Stimulated activated CD4-positive, alpha-beta T cell treated with anti-CD3 and anti-CD28 coated beads, Interleukin-12 subunit alpha, Interleukin-12 subunit beta, amount 100 ng/mL, for 48 hours (primary cell): ENCODE measurements at places on chromosomes 12 and 14.

- DNase-seq = no peak
These were observed 135.8 kb downstream of the SYNE2 start for GRCh38 chr14:63988579-63988978.

DNA sequence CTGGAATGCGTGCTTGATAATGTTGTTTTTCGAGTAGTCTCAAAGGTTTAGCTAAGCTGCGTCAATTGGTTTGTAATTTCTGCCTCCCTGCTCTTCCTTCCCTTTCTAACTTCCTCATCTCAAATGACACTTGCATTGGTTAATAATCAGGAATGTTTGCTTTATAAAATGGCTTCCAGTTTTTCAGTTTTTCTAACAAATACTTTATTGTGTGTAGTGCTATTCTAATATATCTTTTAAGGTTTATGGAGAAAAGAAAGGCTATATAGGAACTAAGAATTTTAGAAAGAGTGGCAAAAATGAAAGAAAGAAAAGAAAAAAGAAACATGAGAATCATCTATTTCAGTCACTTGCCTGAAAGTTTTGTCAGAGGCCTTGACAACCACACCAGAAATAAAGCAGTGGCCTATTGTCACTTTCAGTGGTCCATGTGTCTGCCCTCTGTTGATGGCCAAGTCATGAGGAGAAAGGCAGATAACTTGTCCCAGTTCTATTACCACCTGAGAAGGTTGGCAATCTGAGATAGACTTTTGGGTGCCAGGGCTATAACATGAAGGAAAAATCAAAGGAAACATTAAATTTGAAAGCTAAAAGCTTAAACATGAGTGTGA lies 221.9 kb upstream of the KITLG start:
- DNase-seq = no peak

DNA sequence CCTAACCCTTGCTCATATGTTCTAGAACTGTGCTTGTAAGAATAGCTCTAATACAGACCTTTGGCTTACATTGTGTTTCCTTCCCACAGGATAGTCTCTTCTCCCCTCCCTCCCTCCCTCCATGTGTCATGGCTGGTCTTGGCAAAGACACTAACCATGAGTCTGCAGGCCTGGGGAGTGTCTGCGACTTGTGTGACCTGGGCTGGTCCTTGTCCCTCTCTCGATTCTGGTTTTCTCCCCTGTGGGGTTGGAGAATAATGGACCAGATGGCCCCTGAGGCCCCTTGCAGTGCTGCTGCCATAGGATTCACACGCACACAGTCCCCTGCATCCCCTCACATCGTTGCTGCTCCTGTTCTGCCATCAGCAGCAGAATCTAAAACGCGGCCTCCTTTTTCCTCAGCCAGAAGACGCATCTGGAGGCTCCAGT lies 30.3 kb downstream of the DEGS2 start:
- no peak for DNase-seq

DNA sequence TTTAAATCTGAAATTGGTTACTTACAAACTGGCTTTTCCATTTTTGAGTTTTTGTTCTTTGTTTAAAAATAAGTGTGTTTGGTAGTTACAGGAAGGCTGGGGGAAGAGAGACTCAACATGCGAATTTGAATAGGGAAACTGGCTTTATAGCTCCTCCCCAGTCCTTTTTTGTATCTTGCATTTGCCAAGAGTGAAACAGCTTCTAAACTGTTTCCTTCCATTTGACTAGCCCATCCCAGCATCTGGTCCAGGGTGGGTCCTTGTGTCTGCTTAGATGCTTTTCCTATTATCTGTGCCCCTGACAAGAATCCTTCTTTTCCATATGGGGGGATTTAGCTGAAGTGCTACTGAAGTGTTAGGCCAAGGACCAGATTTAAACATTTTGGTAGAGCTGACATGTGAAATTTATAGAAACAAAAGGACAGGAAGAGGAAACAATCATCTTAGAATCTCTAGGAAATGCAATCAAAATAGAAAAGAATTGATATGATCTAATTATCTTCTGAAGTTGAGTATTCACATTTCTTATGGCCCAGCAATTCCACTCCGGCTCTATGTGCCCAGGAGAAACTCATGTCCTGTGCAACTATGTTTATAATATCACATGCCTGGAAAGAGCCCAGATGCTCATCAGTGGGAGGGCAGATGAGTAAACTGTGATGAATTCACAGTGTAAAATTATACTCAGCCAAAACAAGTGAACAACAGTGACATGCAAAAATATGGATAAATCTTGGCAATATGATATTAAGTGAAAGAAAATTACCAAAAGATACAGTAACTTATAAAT lies 7.4 kb downstream of the SMOC1 start:
- DNase-seq = no peak

- no peak for DNase-seq
These were observed 212.7 kb downstream of the PHLDA1 start for GRCh38 chr12:75818863-75819262.

- no peak for DNase-seq
These were observed 8.2 kb upstream of the HOXC6 start for GRCh38 chr12:54019924-54020590.

- no peak for DNase-seq
These were observed 13.1 kb upstream of the PRKAG1 start for GRCh38 chr12:49031573-49032161.

- DNase-seq = no peak
These were observed 35.0 kb upstream of the FUT8 start for GRCh38 chr14:65377576-65377975.

DNA sequence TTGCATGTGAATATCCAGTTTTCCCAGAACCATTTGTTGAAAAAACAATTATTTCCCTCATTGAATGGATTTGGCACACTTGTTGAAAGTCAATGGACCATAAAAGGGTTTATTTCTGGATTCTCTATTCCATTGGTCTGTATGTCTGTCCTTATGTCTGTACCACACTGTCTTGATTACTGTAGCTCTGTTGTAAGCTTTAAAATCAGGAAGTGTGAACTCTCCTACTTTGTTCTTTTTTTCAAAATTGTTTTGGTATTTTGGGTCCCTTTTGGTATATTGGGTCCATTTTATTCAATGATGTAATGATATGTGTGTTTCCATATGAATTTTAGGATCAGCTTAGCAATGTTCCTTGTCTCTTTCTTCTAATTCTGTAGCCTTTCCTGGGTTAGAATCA lies 64.8 kb downstream of the PPP2R5C start:
- no peak for DNase-seq

DNA sequence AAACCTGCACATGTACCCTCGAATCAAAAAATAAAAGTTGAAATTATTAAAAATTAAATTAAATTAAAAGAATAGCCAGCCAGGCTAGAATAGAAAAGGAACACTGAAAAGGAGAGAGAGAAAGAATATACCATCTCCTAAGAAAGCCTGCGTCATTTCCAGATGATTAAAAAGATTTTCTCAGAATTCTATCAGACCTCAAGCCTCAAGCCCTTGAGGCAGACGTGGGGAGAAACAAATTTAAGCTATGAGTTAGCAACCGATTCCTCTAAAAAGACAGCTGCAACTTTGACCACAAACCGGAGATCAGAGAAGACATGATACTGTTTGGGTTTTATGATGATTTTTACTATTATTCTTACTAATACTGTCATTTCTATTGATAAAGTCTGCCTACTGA lies 138.3 kb downstream of the KSR2 start:
- DNase-seq = no peak

DNA sequence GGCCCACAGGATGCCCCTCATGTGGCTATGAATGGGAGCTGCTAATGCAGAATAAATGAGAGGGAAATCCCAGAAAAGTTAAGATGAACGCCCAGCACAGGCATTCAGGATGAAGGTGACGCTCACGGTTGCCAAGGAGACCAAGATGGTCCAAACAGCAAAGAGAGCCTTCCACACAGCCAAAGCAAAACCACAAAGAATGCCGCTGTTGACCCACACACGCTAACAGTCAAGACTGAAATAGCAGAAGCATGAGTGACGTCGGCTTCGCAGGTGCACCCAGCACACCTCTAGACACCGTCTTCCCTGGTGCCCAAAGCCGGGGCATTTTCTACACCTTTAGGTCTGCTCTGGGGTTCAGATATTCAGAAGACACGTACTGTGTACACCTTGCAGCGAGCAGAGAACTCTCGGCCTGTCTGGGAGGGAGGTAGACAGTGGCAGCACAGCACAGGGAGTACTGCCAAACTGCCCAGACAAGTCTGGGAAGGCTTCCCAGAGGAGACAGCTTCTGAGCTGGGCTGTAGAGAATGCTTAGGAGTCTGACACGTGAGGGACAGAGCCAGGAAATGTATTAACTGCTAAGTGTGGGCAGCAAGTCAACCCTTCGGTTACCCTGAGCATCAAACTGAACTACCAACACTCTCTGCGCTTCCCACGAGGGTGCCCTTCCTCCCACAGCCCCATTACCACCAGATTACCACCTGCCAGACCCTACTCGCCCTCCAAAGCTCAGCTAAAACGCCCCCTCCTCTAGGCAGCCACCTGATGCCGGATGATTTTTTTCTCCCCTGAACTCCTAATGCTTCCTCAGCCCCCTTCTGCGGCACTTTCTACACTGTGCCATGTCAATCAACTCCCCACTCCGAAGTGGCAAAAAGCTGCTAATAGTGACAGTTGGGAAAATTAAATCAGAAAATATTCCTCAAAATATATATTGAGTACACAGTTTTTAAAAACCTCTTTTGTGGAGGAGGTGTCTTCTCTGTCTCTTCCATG lies 50.1 kb downstream of the CCDC88C start:
- DNase-seq = no peak

GRCh38 chr14:58492044-58492443 lies 64.5 kb downstream of the KIAA0586 start:
- no peak for DNase-seq

DNA sequence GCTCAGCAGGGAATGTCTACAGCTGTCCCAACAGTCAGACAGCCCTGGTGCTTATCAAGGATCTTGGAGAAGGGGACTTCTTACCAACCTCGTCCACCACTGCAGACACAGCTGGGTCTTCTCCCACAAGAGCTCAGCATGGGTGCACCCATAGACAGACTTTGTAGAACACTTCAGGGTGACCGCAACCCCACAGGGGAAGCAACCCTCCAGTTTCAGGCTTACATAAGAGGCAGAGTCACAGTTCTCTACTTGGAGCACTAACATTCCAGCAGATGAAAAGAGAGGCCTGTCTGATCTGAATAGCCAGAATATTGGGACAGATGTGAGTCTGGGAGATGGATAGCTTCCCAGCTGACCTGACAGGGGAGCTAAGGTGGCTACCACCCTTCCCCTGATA lies 3.5 kb upstream of the CLEC1A start:
- no peak for DNase-seq

DNA sequence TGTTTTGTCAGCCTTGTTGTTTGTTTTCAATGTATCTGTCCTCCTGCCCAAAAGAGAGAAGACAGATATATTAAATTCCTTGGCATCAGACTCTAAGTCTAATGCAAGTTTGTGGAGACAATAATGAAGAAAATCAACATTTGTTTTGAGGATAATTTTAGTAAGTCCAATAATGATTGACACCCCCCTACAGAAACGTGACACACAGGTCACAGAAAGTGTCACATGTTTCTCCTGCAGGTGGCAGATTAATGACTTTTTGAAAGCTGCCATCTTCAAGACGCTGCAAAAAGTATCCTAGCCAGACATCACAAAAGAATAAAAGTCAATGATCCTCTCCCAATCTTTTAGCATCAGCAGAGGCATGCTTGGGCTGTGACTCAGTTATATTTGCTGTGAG lies 378.8 kb upstream of the TMPO start:
- DNase-seq = no peak

GRCh38 chr12:104064842-104065427 lies 604 bp downstream of the HCFC2 start:
- DNase-seq = no peak

DNA sequence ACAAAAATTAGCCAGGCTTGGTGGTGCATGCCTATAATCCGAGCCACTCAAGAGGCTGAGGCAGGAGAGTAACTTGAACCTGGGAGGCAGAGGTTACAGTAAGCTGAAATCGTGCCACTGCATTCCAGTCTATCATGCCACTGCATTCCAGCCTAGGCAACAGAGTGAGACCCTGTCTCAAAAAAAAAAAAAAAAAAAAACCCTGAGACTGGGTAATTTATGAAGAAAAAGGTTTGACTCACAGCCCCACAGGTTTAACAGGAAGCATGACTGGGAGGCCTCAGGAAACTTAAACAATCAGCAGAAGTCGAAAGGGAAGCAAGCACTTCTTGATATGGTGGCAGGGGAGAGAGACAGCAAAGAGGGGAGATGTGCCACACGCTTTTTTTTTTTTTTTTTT lies 123.2 kb downstream of the GXYLT1 start:
- no peak for DNase-seq

DNA sequence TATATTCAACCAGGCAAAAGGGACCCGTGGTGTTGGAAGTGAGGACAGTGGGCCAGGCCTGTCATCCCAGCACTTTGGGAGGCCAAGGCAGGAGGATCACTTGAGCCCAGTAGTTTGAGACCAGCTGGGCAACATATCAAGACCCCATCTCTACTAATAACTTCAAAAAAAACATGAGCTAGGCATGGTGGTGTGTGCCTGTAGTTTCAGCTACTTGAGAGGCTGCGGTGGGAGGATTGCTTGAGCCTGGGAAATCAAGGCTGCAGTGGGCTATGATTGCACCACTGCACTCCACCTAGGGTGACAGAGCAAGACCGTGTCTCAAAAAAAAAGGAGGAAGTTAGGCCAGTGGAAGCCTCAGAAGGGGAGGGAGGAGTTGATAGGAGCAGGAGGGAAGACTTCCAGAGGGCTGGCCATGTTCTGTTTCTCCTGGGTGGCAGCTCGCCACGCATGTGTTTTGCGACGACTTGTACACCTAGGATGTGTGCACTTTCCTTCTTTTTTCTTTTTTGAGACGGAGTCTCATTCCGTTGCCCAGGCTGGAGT lies 10.1 kb downstream of the SLC25A29 start:
- no peak for DNase-seq

GRCh38 chr12:91104812-91105466 lies 6.4 kb downstream of the LUM start:
- no peak for DNase-seq

DNA sequence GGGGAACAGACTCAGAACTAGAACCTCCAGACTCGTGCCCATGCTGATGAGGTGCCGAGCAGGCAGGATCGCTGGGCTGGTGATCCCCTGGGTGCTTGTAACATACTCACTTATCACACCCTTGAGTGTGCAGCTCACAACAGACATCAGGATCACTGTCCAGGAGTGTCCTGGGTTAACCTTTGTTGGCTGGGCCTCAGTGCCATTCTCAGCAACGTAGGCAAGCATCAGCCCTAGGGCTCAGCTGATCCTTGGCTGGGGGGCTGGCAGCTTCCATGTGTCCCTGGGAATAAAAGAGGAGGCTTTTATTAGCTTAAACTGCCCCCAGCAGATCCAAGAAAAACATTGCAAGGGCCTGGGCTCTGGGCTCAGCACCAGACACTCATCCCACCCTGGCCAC lies 1.6 kb downstream of the TMEM229B start:
- no peak for DNase-seq

DNA sequence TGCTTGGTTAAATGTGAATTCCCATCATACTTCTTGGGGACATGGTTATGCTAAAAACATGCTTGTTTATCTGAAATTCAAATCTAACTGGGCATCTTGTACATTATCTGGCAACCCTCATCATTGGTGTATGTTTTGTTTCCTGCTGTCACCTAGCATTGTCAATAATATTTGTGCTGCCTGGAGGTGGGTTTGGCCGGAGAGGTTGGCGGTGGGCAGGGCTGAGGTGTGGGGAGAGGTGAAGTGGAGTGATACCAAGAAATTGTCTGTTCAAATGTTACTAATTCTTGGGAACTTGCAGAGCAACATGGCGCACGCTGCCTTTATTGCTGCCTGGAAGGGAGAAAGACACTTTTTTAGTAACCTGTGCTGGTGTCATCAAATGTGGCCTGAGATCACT lies 280.5 kb downstream of the VRK1 start:
- DNase-seq = no peak
